ENCODE measurements at places on chromosomes 4 and X.

- DNase-seq = peak; percentile 1
These were observed 121.0 kb downstream of the ENPP6 start for GRCh38 chr4:184096561-184097240.

DNA sequence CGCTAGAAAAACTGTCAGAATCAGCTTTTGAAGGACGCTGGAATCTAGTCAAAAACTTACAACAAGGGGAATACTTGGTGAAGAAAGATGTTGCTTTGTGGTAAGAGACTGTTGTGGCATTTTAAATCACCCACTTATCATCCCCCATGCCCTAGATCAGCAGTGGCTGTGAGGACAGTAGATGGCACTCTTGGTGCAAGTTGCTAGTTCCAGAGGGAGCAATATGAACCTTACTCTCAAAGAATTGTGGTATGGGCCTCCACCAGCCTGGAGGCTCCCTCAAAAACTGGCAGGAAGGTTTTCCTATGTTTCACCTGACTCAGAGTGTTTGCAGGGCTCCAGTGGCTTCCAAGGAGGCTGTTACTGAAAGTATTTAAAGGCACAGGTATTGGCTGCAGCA lies 37.7 kb upstream of the SLC16A2 start:
- DNase-seq = peak; percentile 49

DNA sequence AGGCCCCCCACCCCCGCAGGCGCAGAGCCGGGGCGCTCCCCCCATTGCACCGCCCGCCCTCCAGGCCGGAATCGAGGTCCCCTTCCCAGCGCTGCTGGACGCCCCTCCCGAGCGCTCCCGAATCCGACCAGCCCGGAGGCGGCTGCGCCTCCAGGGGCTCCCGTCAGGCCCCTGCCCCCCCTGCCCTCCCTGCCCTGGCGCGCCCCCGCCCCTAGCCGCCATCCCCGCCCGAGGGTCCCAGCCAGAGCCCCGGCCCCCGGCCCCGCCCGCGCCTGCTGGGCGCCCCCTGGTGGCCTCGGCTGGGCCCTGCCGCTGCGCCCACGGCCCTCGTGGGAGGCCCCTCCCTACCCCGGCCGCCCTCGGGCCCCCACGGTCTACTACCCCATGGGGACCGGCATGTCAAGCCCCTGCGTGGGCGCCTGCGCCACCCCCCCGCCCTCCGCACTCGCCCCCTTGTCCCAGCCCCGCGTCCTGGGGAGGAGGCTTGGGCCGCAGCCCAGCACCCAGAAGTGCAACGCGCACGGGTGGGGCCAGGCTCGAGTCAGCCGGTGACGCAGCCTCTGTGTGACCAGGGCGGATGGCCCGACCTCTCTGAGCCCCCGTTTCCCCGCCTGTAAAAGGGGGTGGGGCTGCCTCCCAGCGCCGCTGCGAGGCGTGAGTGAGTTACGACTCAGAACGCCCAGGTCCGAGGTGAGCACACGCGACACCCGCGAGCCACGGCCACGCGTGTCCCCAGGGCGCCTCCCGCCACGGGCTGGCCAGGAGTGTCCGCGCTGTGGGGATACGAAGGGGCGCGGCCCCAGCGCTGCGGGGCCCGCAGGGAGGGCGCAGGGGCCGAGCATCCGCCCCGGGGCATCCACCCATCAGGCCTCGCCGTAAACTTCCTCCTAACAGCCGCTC lies 104.9 kb downstream of the FAM53A start:
- DNase-seq = peak; percentile 60

GRCh38 chr4:71251261-71251660 lies 87.6 kb upstream of the SLC4A4 start:
- no peak for DNase-seq

GRCh38 chrX:6980981-6981380 lies 166.5 kb upstream of the STS start:
- DNase-seq = no peak

DNA sequence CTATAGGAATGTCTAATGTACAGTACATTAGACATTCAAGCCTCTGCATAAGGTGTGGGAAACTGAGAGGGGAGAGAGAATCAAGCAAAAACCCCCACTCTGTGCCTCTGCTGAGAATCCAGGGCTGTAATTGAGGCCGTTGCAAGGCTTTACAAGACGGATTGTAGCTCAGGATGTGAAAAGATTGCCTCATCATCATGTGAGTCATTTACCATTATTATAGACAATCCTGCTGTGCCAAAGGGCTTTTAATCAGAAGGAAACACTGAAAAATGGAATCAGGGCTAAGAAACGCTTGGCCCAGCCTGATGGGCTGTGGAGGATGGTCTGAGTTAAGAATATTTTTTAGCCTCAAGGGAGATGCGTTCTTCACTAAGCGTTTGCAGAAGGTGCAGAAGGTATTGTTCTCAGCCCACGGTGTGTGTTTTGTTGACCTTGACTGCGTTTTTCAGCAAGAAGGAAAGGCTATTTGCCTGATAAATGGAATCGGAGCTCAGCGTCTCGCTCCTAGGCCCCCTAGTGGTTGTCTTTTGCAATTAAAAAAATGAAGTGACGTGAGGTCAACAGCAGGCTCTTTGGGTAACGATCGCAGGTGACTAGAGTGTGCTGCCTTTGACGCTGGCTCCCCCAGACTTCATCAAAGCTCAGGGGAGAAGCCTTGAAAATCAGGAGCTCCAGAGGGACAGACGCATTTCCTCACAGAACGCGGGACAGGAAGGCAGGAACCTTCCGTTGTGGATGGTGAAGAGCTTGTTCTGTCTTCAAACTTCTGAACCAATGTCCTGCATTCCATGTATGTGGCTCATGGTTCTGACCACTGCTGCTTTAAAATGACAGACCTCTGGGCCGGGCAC lies 18.1 kb upstream of the CHRNA9 start:
- DNase-seq = peak; percentile 94

GRCh38 chrX:86021652-86022289 lies 25.6 kb downstream of the CHM start:
- DNase-seq = peak; percentile 26

GRCh38 chrX:15761564-15762191 lies 23.6 kb downstream of the CA5B start:
- peak; percentile 42 for DNase-seq

DNA sequence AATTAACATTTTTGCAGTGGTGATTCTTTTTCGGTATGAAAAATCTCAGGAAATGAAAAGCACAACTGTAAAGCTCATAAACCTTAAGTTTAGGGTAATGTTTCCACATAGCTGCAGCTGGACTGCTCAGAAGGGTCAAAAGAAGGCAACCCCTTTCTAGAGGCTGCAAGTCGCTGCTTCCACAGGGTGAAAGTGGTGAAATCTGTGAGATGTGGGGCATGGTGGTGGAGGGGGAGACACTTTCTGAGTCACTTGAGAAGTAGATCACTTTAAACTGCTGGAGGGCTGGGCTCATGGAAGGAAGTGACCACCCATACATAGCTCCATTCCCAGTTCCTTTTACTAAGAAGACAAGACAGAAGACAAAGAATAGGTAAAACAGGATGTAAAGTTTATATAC lies 8.7 kb downstream of the SFRP2 start:
- DNase-seq = no peak

DNA sequence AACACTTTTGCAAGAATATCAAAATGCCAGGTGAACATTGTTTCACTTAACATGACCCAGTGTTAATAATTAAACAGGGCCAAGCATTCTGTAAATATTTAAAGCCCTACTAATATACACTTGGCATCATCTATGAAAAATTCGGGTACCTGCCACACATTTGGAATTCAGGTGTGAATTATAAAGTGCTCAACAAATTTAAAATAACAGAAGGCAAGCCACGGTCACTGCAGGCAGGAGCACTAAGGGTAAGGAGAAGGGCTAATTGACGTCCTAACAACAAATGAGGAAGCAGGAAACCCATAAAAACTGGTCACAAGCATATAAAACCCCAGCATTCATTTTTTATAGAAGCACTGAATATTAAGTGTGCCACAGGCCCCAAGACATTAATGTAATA lies 43.8 kb upstream of the CPEB2 start:
- DNase-seq = no peak

GRCh38 chrX:103846386-103846785 lies 14.3 kb upstream of the RAB9B start:
- DNase-seq = no peak

DNA sequence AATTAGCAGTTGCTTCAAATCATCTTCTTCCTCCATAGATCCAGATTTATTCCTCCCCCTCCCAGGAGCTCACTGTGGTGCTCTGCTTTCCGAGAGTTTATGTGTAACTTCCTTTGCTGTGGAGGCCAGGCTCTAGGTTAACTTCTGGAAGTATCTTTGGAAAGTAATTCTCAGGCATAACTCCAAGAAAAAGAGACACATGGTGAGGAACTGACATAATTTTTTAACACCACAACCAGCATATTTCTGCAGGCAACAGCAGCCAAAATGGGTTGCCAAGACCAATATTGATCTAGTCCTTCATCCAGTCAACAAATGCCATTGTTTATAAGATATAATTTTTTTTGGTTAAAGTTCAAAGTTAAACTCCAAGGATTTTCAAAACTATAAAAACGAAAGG lies 114.5 kb upstream of the RBPJ start:
- peak; percentile 53 for DNase-seq

Measured in fibroblast of villous mesenchyme (primary cell).